ENCODE measurements at places on chromosomes 2 and 18.

GRCh38 chr2:176122052-176122682 lies 352 bp upstream of the HOXD9 start:
- no peak for DNase-seq

DNA sequence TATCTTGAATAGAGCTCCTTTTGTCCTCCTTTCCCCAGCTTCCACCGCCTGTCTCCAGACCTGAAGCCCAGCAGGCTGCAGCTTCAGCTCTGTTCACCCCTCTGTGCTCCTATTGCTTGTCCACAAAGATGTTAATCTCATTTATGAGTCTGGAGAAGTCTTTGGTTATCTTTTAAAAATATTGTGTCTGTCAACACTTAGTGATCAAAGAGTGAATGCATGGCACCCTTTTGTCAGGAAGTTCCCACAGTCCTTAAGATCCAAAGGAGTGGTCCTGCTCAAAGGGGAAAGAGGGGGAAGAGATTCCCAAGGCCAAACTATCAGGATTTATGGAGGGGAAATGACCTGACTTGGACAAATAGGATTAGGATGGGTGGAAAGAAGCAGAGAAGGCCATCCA lies 118.9 kb downstream of the ACAA2 start:
- no peak for DNase-seq

DNA sequence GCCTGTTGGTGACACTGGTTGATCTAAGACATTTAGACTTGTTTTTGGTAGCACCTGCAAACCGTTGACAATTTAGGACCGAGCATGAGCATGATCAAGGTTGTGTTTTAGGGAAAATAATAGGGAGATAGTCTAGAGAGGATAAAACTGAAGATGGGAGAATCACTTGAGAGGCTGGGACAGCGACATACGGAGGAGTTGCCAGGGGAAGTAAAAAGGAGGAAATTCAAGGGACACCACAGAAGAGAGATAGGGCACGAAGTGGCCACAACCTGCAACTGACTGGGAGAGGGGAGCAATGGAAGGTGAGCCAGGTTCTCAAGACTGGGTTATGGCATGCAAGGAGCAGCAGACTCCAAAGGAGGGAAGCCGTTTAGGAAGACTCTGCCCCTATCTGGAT lies 1.4 kb upstream of the ATP8B1 start:
- DNase-seq: no peak

DNA sequence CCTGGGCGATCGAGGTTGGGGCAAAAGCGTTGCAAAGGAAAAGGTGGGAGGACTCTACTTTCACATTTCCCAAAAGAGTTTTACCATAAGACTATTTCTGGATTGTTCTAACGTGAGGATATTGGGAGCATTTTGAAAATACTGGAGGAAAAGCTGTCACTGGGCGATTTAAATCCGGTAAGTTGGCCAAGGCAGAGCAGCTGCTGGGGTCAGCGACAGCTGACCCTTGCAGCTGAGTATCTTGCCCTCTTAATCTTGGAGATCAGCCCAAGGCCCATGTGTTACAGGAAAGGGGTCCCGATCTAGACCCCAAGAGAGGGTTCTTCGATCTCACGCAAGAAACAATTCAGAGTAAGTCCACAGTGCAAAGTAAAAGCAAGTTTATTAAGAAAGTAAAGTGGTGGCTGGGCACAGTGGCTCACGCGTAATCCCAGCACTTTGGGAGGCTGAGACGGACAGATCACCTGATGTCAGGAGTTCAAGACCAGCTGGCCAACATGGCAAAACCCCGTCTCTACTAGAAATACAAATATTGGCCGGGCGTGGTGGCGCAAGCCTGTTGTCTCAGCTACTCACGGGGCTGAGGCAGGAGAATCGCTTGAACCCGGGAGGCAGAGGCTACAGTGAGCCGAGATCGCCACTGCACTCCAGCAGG lies 964 bp upstream of the ST3GAL5 start:
- DNase-seq: no peak

DNA sequence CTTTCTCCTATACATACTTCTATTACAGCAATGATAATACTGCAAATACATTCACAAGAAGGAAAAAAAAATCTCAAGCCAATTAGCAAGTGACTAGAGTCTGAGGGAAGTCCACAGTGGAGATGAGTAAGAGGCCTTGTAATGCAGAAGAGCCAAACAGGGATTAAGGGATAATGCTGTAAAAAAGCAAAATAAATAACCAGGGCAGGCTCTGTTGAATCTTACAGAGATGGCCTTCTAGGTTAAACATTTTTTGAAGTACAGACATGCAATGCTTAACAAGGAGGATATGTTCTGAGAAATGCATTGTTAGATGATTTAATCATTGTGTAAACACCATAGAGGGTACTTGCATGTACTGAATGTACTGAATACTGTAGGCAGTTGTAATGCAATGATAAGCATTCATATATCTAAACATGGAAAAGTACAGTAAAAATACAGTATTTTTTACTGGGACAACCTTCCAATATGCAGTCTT lies 122.1 kb upstream of the RMDN2 start:
- no peak for DNase-seq

DNA sequence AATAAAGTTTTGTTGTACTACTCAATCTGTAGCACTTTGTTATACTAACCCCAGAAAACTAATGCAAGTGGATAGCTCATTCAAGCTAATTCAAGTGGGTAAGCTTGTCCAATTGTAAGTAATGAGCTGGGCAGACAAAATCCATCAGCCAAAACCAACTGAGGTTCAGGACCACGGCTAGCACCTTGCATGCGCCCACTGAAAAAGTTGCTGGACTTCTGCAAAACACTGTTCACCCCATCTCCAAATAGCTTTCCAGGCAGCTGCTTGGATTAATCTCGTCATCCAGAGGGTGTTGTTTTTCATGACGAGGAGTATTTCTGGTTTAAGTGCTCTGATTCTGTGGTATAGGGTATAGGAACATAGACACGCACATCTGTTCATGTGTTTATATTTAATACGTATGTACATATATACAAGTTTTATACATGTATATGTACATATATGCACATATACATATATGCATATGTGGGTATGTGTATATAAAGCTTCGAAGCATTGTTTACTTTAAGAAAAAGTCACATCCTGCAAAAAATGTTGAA lies 307.5 kb downstream of the GALR1 start:
- no peak for DNase-seq

DNA sequence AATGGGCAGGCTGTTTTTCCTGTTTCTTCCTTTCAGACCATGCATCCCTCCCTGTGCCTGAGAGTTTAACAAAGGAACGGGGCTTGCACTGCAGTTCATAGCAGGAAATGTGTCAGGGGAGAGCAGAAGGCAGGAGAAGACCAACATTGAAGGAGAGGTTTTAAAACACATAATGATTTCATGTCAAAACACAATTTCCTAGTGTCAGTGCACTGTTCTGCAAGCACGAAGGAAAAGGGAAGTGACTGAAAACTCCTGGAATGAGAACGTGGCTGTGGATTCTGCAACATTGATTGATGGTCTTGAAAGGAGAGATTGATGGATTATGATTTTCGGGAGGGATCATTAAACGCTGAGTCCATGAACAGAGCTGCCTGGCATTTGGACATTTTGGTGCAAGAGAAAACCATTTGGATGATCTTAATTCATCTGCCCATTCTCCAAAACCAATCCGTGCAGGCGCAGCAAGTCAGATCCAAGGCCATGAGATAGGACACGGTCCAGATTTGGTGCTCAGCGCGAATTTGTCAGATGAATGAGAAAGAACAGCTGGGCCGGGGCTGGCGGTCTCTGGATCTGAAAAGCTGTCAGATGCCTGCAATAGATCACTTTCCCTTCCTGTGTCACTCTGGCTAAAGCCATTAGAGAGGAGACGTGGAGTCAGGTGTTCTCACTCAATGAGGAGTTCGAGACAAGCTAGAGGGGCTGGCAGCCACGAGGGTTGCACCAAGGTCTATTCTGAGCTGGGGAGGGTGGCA lies 38.4 kb downstream of the C1QL2 start:
- DNase-seq: no peak

DNA sequence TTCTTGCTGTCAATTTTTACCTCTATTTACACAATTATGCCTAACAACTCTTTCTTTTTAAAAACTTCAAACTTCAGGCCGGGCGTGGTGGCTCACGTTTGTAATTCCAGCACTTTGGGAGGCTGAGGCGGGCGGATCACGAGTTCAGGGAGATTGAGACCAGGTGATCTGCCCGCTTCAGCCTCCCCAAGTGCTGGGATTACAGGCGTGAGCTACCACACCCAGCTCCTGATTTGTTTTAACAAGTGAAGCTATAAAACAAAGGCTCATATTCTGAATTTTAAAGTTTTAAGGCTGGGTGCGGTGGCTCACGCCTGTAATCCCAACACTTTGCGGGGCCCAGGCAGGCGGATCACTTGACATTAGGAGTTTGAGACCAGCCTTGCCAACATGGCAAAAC lies 15.5 kb downstream of the PTPN2 start:
- no peak for DNase-seq

- no peak for DNase-seq
Measured at GRCh38 chr18:74328206-74328605, 12.6 kb downstream of the C18orf63 start.

DNA sequence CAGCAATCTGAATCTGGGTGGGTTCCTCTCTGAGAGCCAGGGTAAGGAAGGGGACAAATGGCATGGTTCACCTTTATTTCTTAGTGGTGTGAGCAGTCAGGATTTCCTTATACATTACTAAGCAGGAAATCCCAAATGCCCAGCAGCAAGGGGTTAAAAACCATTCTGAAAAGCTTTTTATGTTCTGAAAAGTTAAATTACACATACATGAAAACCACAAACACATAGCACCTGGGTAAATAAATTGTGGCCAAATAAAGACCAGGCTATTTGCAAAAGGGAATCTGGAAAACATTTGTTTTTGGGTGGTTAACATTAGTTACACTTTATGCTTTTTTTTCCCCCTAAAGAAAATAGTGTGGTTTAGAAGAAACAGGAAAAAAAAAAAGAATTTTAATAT lies 156.1 kb downstream of the AGPS start:
- DNase-seq: no peak

DNA sequence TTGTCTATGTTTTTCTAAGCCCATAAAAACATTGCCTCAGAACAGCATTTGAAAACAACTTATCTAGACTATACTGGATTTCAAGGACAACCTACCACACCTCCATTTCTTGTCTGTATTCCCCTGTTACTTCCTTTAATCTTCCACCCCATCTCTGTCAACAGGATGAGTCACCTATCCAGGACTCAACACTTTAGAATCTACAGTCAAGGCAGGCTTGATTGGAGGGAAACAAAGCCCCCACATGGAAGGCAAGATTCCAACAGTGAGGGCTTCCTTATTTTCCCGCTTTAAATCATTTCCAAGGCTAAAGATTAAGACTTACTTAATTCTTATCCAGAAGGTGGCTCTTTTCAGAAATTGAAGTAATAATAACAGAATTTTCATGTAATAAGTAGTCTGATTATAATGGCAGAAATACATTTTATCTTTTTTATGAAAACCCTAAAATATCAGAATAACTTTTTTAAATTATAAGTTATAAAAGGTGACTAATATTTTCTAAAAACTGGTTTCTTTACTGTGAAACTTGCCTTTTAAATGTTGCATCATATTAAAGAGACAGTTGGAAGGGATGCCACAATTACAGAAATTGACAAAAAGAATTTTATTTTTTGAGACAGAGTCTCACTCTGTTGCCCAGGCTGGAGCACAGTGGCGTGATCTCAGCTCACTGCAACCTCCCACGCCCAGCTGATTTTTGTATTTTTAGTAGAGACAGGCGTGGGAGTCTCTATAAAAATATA lies 138.7 kb upstream of the CCDC150 start:
- no peak for DNase-seq

DNA sequence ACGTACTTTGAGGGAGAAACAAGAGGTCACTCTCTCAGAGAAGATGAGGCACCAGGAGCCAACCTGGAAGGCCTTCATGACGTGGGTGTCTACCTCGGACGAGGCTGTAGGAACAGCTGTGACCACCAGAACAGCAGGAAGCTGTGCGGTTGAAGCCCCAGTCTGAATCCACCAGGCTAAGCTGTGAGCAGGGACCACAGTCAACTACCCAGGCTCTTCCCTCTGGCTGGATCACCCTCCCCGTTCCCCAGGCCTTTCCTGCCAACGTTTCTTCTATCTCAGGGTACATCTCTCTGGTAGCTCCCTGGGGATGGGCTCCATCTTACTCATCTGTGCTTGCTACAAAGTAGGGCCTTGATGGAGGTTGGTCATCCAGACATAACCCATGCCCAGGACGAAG lies 36.8 kb upstream of the CYP27C1 start:
- DNase-seq: no peak

- DNase-seq: no peak
Measured at GRCh38 chr18:22650247-22650646, 232.5 kb upstream of the CTAGE1 start.

- DNase-seq: no peak
Measured at GRCh38 chr18:73060666-73061288, 193.0 kb upstream of the NETO1 start.

DNA sequence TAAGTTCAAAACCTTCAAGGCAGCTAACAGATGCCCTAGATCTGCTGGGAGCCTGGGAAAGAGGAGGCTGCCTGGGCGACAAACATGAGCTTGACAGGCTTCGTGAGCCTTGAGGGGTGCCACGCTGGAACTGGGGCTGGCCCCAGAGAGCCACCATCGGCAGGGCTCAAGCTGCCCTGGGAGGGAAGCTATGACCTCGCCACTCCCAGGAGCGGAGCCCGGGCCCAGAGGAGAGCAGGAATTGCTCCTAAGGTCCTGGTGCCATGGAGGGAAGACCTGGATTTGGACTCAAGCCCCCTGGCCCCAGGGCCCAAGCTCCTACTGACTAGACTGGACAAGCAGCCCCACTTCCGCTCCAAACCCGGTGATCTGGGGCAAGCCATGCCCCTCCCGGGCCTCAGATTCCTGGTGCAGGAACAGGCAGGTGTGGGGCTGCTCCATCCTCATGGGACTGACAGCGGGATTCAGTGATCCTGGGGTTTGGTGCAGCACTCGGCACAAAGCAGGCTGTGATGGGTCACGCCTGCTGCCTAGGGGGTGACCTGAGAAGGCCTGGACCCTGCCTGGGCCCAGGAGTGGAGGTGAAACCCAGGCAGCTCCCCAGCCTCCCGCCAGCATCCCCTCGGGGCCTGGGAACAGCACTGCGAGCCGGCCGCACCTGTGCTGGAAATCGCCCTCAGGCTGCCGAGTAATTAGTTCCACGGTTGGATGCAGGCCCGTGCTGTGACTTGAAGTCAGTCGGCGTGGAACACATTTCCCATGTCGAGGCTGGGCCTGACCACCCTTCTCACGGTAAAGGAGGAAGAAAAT lies 246.9 kb downstream of the NDUFA10 start:
- no peak for DNase-seq

- peak; percentile 66 for DNase-seq
Measured at GRCh38 chr2:195535911-195536522, 121.0 kb upstream of the SLC39A10 start.

DNA sequence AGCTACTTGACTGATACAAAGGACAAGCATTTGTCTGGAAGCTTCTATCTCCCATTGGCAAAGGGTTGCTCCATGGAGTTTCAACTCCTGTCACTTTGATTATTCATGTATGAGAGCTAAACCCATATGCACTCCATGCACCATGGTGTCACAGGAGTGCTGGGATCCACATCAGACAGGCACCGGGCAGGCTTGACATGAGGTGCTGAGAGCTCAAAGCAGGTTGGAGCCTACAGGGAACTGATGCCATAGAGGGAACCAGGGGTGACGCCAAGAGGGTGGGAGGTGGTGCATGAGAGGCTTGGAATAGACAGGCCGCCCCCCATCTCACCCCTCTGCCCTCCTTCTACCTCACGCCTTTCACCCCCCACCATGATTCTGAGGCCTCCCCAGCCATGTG lies 199.8 kb upstream of the CCDC68 start:
- DNase-seq: no peak
